ENCODE measurements at places on chromosomes 5 and 9. TPM values are rescaled to one million over a fixed set of nuclear protein-coding genes. Genes with fewer than 3 reads are reported as not detected.

PCDHGA2 gene
- 5.4 TPM for total RNA-seq

TLR4 gene
- 46.7 TPM for total RNA-seq

CDC20B gene
- not detected for total RNA-seq

OR2V1 gene
- not detected for total RNA-seq

PCDHGA11 gene
- total RNA-seq: 5.1 TPM

IZUMO3 gene
- not detected for total RNA-seq

CDKN2A gene
- total RNA-seq: 3.7 TPM

EPB41L4B gene
- 1.4 TPM for total RNA-seq

FLT4 gene
- total RNA-seq: 12.9 TPM

PDCD1LG2 gene
- 3.1 TPM for total RNA-seq

HK3 gene
- total RNA-seq: 3.8 TPM

DYNC2I2 gene
- 27.8 TPM for total RNA-seq

CER1 gene
- total RNA-seq: not detected

ANKRD18A gene
- 0.11 TPM for total RNA-seq

MEIKIN gene
- total RNA-seq: not detected

PIGO gene
- total RNA-seq: 9.6 TPM

ARSI gene
- 10.1 TPM for total RNA-seq

RUSC2 gene
- total RNA-seq: 61.9 TPM

PCDHGA8 gene
- total RNA-seq: 1.7 TPM

HRCT1 gene
- total RNA-seq: 4.3 TPM

GRIA1 gene
- 1.2 TPM for total RNA-seq

LHX6 gene
- total RNA-seq: 2.1 TPM

PCDHGA1 gene
- 0.45 TPM for total RNA-seq

FBLL1 gene
- 0.29 TPM for total RNA-seq

PCDHB12 gene
- 2.5 TPM for total RNA-seq

SLC4A9 gene
- total RNA-seq: not detected

TAF11L10 gene
- total RNA-seq: not detected

LRRC19 gene
- not detected for total RNA-seq

FNIP1 gene
- 51.9 TPM for total RNA-seq

STOML2 gene
- 122 TPM for total RNA-seq

IFNA21 gene
- not detected for total RNA-seq

TAS2R1 gene
- total RNA-seq: not detected

SPINK6 gene
- not detected for total RNA-seq

PFN3 gene
- total RNA-seq: not detected

TAF1L gene
- not detected for total RNA-seq

LCN1 gene
- not detected for total RNA-seq

GPR151 gene
- not detected for total RNA-seq

SOX30 gene
- total RNA-seq: not detected

MARCOL gene
- not detected for total RNA-seq

FBP1 gene
- total RNA-seq: 2.5 TPM

ADGRD2 gene
- total RNA-seq: not detected

SIT1 gene
- total RNA-seq: 0.83 TPM

EGR1 gene
- 12.1 TPM for total RNA-seq

LIX1 gene
- 1.2 TPM for total RNA-seq

SHOC1 gene
- total RNA-seq: not detected

FAM174A gene
- total RNA-seq: 28.8 TPM

FYB1 gene
- total RNA-seq: 3.2 TPM

UGT3A2 gene
- total RNA-seq: not detected

PCA3 gene
- 1.0 TPM for total RNA-seq

ARID3C gene
- not detected for total RNA-seq

GNA14 gene
- total RNA-seq: 8.1 TPM

FBP2 gene
- total RNA-seq: not detected

DOCK2 gene
- total RNA-seq: 15.1 TPM

CD180 gene
- 1.8 TPM for total RNA-seq

TIMD4 gene
- 1.2 TPM for total RNA-seq

F12 gene
- total RNA-seq: 0.17 TPM

PCDHB4 gene
- total RNA-seq: 3.0 TPM

SETX gene
- total RNA-seq: 46.1 TPM

LMBRD2 gene
- 12.5 TPM for total RNA-seq

OTP gene
- not detected for total RNA-seq
